Sigmoid colon (tissue), 7 donors: ENCODE measurements at places on chromosomes 16 and 17. TPM values are rescaled to one million over a fixed set of nuclear protein-coding genes. Genes with fewer than 3 reads are reported as not detected.

DNA sequence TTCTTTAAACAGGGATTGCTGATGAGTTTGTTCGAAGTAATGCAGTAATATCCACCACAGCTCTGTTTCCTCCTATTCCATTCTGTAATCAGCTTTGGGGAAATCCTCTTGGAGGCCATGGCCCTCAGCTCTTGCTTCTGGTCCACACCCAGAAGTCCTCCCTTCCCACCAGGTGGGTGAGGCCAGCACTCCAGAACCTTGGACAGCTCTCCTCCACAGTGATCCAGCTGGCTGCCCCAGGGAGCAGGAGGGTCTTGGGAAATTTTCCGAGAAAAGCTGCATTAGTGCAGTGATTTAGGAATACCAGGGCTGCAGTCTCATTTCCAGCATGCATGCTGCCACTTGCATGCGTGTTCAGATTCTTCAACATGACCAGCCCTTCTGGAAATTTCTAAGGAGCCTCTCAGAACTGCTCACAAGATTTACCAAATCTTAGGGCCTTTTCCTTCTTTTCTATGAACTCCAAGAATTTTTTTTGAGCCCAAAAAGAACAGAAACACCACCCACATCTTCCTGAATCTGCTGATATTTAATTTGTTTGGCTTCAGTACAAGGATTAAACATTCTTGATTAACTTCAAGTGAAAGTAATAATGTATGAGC lies 4.2 kb downstream of the SMPD3 start:
- no peak for DNase-seq

The NAGS gene
- polyA plus RNA-seq = 3.9 TPM

DNA sequence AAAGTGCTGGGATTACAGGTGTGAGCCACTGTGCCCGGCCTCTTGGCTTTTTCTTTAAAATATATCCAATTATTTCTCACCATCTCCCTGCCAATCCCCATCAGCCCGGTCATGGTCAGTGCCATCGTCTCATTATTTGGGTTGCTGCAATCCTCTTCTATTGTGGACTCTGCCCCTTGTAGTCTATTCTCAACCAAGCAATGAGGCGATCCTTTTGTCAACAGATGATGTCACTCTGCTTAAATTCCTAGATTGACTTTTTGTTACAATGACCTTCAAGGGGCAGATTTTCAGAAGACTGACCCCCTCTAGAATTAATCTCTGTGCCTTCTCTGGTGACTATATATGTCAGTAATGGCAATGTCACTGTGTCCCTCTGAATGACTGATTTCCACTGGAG lies 384.7 kb downstream of the UTP18 start:
- DNase-seq = no peak

DNA sequence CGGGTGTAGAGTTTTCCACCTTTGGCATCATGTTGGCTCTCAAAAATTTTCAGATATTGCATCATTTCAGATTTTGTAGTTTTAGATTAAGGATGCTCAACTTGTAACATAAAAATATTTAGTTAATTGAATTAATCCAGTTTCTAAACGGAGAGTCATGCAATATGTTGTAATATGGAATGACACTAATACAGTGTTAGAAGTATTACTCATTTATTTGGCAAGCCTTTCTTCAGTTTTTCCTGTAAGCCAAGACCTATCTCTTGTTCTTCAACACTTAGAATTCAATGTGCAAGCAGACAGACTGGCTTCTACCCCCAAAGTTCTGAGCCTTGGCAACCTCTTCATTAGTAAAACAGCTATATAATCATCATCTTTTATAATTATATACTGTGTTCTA lies 985.0 kb upstream of the GOT2 start:
- DNase-seq = no peak

DNA sequence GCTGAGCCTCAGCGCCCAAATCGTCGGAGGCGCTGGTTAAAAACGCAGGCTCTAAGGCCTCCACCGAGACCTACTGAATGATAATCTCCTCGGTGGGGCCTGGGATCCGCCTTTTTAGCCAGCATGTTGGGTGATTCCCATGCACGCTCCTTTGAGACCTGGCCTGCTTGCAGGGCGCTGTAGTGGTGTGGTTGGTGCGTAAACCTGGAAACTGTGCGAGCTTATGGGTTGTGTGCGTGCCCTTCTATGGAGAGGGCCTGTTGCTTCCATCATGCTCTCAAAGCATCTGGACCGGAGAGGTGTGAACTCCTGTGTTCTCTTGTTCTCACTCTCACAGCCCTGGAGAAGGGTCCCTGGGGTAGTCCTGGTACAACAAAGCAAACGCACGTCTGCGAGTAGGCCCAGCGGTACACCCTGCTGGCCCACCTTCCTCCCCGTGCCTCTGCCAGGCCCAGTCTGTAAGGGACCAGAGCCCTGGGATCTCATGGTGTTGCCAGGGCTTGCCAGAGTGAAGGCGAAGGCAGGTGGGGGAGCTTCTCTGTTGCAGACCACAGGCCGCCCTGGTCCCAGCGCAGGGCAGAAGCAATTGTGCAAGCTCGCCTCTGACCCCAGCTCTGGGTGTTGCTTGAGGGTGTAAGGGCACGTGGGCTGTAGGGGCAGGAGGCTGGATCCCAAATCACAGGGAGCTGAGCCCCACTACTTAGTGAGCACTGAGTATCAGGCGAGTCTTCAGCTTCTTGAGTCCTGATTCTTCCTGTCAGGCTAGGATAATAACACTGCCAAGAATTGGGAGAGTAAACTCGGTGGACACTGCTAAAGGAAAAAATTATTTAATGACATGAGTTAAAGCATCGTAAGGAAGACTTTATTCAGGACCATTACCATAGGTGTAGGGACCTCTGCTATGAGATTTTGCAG lies 879 bp upstream of the LRRC75A start:
- DNase-seq = no peak
